Activated naive CD4-positive, alpha-beta T cell treated with anti-CD3 and anti-CD28 coated beads, Interleukin-2, amount 50 U/mL, for 72 hours (primary cell): ENCODE measurements at places on chromosomes 3 and 15. TPM values are rescaled to one million over a fixed set of nuclear protein-coding genes. Genes with fewer than 3 reads are reported as not detected.
A peak's percentile ranks its signal among the peaks of the same experiment; 100 is the strongest.

FGF7 gene
- not detected for total RNA-seq

PTX3 gene
- total RNA-seq: not detected

SLC22A14 gene
- not detected for total RNA-seq

ASB14 gene
- not detected for total RNA-seq

SMCO1 gene
- not detected for total RNA-seq

- no peak for DNase-seq
Observed at GRCh38 chr15:92920595-92921161, 20.6 kb downstream of the CHD2 start.

DNA sequence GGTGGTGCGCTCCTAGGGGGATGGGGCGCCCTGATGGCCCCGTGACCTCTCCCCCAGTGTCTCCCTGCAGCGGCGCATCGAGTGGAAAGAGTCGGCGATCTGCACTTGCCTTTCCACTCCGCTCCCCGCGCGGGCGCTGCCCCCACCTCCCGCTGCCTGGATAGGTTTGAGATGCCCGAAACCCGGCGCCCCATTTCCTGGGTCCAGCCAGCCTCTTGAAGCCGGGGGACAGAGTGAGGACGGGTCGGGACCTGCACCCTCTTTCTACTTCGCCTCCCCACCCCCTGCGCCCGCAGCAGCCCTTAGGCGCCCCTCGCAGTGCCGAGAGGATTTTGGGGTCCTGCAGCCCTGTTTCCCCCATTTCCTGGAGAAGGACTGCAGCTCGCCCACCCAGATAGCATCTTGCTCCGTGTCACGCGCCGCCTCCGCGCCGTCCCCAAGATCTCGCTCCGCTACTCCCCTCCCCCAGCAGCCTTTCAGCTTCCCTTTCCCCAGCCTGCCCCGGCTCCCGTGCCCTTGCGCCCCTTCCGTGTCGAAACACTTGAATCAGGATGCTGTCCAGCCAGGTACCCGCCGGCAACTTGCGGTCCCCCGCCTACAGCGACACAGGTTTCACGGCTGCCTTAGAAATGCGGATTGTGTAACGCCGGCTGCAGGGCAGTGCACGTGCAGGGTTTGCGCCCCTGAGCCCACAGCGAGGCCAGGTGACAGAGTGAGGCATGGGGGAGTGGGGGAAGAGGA, 519 bp downstream of the ABHD6 start:
- DNase-seq: peak; percentile 18

DNA sequence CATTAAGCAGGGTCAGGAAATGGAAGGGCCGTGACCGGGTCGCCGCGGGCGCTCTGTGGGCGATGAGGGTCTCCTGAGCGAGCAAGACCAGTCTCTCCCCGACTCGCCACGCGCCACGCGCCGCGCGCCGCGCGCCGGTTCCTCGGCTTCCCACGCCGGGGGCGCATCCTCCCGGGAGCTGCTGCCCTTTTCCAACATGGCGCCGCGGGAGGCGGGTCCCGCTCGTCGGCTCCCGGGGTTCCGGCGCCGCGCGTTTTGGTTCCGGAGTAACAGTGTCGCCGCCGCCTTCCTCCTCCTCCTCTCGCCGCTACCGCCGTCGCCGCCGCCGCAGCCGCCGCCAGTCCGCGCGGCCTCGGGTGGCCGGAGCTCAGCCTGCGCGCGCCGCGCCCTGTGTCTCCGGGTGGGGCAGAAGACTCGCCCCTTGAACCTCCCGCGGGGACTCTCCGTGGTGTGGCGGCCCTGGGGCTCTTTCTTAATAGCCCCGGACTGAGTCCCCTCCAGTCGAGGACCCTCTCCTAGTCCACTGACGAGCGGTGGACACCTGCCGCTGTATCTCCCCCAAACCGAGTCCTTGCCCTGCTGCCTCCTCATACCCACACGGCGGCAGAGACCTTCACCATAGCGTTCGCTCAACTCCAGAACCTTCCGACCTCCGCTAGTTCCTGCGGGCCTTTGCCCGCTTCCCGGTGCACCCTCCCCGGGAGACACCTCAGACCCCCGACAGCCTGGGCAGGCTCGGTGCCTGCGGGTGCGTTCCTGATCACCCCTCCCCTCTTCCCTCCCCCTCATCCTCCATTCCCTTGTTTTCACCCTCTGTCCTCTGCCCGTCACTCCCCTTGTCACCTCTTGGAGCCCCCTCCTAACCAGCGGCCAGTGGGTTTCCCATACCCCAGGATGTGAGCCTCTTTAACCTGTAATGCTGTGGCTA, at the start of gene MAP2K5:
Gene MAP2K5, plus strand, starts transcription at position 284 of the 928 bp plus-strand sequence. Its CDS starts 633 bp downstream, at position 917.
- peak; percentile 82 for DNase-seq

DNA sequence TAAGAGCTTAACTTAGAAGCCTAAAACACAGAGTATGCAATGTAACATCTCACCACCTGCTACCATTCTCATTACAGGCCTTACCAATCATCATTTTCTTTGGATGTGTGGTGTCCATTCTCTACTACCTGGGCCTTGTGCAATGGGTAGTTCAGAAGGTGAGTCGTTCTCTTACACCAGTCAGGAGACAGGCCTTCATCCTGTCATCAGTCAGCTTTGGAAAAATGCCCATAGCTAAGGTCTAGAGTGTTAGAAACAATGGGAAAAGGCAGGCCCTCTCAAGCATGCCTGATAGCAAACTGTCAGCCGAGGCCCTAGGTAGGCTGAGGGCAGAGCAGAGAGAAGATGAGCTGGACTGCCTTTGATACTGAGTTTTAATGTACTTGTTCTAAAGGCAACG, 13.5 kb downstream of the SLC28A2 start:
- DNase-seq: no peak

DNA sequence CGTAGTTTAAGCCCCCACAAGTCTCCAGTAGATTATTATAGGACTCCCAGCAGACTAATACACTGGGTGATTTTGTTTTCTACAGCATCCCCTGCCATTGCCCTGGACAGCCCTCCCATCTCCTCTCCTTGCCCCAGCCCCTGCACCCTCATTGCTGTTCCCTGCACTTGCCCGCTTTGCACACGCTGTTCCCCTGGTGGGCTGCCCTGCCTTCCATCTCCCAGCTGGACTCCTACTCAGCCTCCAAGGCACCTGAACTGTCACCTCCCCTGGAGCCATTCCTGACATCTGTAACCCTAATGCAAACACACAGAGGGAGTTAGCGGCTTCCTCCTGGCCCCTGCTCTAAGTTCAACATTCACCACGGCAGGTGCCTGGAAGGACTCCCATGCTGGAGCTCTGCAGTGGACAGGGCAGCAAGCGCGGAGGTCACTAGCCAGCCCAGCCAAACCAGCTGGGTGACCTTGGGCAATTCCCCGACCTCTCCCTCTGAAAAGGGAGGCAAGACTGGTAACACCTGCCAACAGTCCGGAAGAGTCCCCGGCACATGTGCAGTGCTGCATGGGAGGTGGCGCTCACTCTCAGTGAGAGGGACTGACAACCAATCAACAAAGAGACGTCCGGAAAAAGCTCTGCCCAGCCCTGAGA, 38.8 kb upstream of the IQSEC1 start:
- no peak for DNase-seq

GRCh38 chr3:27160146-27160545, 209.0 kb downstream of the NEK10 start:
- DNase-seq: no peak

GRCh38 chr3:124887177-124887931, at the start of gene ITGB5:
TSS of gene ITGB5 (minus strand) at chr3:124887365. CDS start at chr3:124887000, 365 bp downstream.
- DNase-seq: peak; percentile 50

- DNase-seq: peak; percentile 39
Observed at GRCh38 chr3:197031315-197032285, 2.0 kb upstream of the MELTF start.

DNA sequence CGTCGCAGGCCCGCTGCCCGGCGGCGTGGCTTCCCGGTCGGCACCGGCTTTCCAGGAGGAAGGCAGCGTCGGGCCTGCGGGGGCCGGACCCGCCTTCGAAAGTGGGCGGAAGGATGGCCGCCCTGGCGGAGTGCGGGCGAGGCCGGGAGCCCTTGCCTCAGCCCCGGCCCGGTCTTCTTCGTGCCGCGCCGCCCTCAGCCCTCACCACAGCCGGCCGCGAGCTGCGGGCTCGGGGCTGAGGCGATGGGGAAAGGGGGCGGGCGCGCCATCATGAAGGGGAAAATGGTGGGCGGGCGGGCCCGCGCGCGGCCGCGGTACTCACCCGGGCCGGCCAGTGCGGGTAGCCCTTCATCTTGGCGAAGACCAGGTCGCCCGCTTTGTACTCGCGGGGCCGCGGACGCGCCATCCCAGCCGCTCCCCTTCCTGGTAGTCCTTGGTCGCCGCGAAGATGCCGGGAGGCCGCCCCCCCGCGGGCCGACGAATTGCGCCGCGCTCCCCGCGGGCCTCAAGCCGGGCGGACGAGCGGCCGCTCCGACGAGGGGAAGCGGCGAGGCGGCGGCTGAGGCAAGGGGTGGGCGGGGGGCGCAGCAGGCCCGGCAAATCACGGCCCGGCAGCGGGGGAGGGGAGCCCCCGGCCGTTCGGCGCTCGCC, 489 bp downstream of the HDGFL3 start:
- DNase-seq: peak; percentile 58

DNA sequence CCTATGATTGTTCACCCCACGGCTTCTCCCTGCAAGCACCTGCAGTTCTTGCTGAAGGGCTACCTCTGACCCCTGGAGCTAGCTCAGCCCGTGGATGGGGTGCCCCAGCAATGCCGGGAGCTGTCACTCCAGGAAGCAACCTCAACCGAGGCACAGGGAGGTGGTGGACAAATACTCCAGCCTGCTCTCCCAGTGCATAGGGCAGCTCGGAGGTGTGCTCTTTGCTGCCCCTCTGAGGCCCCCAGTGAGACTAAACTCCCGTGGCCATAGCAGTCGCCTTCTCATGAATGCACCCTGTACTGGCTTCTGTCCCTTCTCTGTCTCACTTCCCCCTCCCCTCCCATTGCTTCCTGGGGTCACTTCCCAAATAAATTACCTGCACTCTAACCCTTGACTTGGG, 48.5 kb downstream of the LINGO1 start:
- no peak for DNase-seq

GRCh38 chr3:103499132-103499900, 1064.5 kb downstream of the ZPLD1 start:
- DNase-seq: no peak

GRCh38 chr15:57215326-57215725, 161.0 kb upstream of the CGNL1 start:
- DNase-seq: no peak
